ENCODE measurements at places on chromosomes 16 and 17. TPM values are rescaled to one million over a fixed set of nuclear protein-coding genes. Genes with fewer than 3 reads are reported as not detected.

GRCh38 chr16:12582696-12583095 lies 221.0 kb downstream of the CPPED1 start:
- no peak for DNase-seq

DNA sequence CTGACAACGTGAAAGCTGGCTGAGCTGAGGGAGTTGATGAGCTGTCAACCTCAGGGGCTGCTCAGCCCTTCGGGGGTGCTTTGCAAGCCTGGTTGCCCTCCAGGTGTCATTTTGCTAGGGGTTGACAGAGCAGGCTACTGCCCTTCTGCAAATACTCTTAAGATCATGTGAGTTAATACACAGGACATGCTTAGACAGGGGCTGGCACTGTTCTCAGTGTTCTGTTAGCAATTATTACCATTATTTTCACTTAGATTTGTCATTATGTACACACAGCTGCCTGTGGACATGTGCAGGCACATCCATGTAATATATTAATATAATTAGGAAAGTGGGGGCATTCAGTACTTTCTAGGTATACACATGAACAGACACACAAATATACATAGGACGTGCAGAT lies 554.3 kb upstream of the HSBP1 start:
- DNase-seq = no peak

- DNase-seq = no peak
These were observed 687 bp upstream of the CIITA start for GRCh38 chr16:10876315-10876714.

- no peak for DNase-seq
These were observed 29.5 kb downstream of the MYH11 start for GRCh38 chr16:15827299-15827698.

DNA sequence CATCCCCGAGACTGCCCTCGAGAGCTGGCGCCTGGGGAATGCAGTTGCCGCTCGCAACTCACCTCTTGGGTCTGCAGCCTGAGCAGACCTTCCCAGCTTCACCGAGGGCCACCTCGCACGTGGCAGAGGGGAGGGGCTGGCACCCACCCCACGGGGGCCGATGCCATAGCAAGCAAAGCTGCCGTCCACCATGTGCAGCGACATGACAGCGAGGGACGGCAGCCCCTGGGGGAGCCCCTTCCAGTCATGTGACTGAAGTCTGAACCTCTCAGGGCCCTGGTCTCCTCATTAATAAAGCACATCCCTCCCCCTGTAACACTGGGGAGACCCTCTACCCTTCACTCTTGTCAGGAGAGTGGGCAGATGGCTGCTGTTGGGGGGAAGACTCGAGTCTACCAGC lies 30.5 kb downstream of the CIBAR2 start:
- no peak for DNase-seq

- DNase-seq = no peak
These were observed 5.7 kb downstream of the GOSR2 start for GRCh38 chr17:46928467-46929261.

DNA sequence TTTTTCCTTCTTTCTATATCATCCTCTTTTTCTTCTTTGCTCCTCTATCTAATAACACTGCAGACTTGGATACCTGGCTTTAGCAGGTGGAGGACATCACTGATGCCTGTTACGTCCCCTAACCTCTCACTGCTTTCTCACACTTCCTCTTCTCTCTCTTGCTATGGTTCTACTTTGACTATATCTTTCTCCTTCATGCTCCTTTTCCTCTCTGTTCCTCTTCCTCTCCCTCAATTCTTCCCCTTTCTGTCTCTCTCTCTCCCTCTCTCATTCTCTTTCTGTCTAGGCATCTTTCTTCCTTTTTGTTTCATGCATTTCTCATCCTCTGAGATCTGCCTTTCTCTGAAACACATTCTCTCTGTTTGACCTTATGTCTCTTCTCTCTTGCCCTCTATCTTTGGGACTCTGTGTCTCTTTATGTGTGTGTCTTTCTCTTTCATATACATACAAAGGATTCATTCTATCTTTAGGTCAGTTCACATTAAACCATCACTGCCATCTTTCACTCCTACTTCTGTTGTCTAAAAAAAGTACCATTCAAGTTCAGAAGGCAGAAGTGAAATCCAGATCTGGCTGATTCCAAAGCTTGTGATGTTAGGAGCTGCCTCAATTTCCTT lies 353.7 kb downstream of the SHISA9 start:
- no peak for DNase-seq

GRCh38 chr17:57477522-57478362 lies 221.4 kb downstream of the MSI2 start:
- no peak for DNase-seq

DNA sequence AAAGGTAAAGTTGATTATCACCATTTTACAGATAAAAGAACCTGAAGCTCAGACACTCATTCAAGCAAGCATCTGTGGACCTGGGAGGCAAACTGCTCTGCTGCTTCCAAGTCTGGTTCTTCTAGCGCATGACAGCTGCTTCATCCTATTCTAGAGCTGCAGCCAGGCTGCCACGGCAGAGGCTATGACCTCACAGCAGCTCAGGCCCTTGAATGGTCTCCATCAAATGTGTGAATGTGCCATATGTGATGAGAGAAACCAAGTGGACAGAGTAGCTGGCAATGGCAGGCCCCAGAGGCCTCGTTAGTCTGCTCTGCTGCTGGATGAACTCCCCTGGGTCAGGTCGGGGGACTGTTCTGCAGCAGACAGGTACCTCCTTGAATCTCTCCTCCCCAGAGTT lies 30.7 kb upstream of the FOXJ1 start:
- DNase-seq = no peak

DNA sequence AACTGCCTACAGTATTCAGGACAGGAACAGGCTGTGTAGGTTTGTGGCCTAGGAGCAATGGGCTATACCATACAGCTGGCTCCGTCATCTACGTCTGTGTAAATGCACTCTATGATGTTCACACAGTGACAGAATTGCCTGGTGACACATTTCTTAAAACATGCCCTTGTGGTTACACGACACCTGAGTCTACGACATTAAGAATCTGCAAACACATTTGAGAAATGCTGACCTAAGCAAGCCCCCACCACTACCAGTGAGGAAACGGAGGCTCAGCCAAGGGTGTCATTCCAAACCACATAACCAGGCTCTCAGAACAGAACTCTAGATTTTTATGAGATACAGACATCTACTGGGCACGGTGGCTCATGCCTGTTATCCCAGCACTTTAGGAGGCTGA lies 23.5 kb downstream of the USP36 start:
- no peak for DNase-seq

GRCh38 chr16:64900517-64900916 lies 221.3 kb downstream of the CDH11 start:
- no peak for DNase-seq

- DNase-seq = no peak
These were observed 77.0 kb downstream of the IRX6 start for GRCh38 chr16:55401046-55401445.

DNA sequence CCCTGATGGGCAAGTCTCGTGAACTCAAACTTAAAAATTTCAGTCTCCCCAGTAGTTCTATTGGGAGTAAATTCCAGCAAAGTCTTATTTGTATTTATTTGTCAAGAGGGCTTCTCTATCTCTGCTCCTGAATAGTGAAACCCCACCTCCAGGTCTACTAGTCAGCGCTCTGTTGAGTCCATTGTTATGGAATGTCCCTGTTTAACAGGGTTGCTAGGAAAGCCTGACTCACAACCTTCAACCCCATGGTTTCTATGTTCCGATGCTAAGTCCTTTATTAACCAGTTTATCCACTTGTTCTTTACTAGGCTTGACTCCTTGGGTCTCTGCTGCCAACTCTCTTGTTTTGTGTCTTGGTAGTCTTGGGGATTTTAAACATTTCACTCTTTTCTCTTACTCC lies 250.7 kb upstream of the MYOCD start:
- DNase-seq = peak; percentile 48

DNA sequence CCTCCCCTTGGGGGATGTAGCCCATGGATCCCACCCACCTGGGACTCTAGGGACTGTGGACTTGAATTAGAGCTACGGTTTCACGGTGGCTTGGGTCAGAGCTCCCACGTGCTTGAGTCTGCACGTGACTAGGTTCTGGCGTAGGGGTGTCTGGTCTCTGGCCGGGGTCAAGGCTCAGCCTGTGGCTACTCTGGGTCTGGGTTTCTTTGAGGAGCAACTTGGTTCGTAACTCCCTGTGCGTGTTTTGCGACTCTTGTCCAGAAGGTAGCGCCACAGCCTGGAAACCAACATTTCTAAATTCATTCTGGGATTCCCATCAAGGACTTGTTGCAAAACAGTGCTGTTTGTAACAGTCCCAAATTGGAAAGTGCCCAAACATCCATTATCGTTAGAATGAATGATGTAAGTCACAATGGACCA lies 470 bp upstream of the GGT6 start:
- no peak for DNase-seq

- DNase-seq = no peak
These were observed 17.1 kb downstream of the DGKE start for GRCh38 chr17:56851008-56851407.

DNA sequence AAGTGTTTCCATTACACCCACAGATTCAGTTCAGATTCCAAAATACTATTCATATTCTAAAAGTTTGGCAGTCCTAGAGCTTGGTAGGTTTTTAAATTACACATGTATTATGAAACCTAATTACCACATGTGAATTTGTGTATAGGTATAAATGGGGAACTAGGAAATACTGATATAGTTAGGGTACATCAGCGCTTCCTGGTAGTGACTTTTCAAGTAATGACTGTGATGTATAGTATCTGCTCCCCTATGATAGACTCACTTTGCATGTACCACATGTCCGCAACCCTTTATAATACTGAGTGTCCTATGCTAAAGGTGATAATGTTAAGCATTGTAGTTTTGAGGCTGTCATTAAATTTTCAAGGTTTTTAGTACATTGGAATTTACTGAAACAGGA lies 22.9 kb downstream of the CDK12 start:
- DNase-seq = no peak

GRCh38 chr17:80106176-80106575 lies 4.8 kb downstream of the GAA start:
- peak; percentile 42 for DNase-seq

DNA sequence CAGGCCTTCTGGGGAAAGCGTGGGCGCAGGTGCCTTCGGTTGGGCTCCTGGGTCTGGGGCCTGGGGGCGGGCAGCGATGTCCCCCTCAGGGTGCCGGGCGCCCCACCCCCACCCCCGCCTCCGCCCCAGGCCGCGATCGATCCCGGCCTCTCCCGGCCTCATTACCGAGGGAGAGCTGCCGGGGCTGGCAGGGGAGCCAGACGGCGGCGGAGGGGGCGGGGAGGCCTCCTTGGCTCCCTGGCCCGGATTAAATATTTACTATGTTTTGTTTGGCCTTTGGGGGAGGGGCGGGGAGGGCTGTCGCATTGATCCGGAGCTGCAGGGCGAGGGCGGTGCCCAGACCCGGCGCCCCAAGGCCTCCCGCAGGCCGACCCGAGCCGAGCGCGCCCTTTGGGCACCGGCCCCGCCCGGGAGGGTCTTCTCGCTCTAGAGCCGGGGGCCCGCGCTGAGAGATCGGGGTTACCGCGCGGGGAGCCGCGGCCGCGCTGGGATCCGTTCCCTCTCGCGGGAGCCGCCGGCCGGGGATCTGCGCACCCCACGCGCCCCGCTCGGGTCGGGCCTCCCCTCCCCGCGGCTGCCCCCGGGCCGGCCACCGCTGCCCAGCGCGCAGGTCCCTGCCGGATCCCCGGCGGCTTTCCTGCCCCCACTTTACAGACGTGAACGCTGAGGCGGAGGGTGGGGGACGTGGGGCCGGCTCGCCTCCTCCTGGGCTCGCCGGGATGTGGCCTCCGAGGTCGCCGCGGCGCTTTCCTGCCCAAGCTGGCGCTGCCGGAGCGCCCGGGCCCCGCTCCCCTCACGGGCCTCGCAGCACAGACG lies 27.0 kb downstream of the RTN4RL1 start:
- no peak for DNase-seq

- DNase-seq = no peak
These were observed 2.6 kb downstream of the SLC16A6 start for GRCh38 chr17:68288375-68288774.

DNA sequence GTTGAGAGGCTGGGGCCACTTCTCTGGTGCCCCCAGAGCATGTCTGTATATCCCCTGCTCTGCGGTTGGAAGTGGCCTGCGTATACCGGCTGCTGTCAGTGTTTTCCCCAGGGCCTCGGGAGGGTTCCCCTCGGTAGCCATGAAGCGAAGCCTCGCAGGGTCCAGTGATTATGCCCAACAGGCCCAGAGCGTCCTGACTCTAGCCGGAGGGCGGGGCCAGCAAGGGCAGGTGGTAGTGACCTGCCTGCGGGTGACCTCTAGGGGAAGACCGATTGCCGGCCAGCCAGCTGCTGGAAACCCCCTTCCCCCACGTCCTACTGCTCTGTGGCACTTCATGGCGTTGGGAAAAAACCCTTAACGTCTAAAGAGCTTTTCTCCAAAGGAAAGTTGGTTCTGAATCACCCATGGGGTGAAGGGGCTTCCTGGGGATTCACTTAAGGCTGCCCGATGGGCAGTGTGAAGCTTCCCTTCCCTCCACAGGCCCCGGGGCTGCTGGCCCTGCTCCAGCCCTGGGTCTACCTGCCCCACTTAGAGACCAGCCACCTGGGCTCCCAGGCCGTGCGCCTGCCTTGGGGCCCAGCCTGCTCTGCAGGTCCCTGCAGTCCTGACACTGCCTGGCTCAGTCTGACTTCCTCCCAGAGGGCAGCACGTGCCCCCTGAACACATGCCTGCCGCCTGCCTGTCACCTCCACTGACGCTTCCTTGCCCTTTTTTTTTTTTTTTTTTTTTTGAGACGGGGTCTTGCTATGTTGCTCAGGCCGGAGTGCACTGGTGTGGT lies 72.8 kb downstream of the SOCS1 start:
- DNase-seq = no peak

DNA sequence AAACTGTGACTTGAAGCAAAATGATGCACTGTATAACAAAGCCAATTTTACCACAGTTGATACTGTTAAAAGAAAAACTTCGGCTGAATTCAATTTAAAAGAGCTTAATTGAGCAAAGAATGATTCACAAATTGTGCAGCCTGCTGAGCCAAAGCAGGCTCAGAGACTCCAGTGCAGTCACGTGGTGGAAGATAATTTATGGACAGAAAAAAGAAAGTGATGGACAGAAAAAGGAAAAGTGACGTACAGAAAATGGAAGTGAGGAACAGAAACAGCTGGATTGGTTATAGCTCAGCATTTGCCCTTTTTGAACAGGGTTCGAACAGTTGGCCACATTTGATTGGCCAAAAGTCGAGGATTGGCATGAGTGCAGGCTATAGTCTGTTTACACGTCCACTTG lies 25.7 kb downstream of the ZSWIM7 start:
- no peak for DNase-seq

- no peak for DNase-seq
These were observed 1.2 kb upstream of the GLIS2 start for GRCh38 chr16:4314532-4315185.

GRCh38 chr17:8158267-8159031 lies 4.3 kb downstream of the VAMP2 start:
- DNase-seq = peak; percentile 89

NPIPA8 gene
- total RNA-seq = not detected

CCL23 gene
- not detected for total RNA-seq

All from SJSA1 (cell line).